ENCODE measurements at places on chromosomes 2 and 18.

DNA sequence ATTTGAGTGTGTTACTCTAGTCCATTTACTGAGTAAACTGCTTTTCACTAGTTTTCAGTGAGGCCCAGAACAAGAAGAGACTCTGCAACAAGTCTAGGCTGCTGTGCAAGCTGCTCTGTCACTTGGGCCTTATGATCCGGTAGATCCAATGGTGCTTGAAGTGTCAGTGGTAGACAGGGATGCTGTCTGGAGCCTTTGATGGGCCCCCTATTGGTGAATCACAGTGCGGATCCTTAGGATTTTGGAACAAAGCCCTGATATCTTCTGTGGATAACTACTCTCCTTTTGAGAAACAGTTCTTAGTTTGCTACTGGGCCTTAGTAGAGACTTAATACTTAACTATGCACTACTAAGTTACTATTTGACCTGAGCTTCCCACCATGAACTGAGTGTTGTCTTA lies 150.2 kb downstream of the TMEFF2 start:
- no peak for DNase-seq

DNA sequence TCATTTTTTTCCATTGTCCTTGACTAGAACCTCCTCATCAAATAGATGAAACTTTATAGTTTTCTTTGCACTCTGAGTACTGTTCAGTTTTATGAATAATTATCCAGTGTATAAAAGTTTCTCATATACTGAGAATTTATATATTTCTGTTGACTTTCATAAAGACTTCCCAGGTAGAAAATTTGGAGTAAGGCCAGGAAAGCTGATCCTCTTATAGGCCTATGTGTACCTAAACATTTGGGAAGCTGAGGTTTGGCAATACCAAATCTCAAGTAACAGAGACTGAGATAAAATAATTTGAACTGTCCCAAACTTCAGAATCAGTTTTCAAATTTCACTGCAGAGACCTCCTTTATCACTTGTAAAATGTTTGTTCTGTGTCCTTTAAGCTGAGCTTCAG lies 43.4 kb downstream of the CCDC102B start:
- no peak for DNase-seq

DNA sequence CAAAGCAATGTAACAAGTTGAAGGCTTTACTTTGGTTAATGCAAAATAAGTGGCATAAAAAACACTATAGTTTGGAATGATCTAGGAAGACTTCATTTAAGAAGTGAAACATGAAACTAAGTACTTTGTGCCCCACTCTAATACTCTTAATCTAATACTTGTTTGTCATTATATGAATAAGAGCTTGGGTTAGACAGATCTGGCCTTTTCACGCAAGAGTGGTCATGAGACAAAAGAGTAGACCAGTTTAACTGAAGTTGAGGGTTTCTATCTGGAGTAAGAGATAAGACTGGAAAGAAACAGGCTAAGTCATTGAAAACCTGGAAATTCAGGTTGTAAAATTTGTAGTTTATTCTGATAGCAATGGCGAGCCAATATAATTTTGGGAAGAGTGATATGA lies 2.8 kb downstream of the SLC30A6 start:
- no peak for DNase-seq

- peak; percentile 81 for DNase-seq
These were observed 3.2 kb downstream of the TEKT4 start for GRCh38 chr2:94874277-94874997.

DNA sequence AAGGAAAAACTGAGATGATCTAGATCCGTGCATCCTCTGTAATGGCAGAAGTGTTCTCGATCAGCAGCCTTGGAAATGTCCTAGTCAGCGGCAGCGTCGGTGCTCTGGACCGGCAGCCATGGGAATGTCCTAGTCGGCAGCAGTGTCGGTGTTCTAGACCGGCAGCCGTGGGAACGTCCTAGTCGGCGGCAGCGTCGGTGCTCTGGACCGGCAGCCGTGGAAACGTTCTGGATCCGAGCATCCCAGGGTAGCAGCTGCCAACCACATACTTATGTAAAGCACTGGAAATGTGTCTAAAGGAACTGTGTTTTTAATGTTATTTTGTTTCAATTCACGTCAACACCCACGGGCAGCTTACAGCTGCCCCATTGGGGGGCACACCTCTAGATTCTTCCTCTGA lies 58.7 kb downstream of the GBX2 start:
- no peak for DNase-seq

GRCh38 chr2:213279971-213280370 lies 4.3 kb upstream of the SPAG16 start:
- no peak for DNase-seq

DNA sequence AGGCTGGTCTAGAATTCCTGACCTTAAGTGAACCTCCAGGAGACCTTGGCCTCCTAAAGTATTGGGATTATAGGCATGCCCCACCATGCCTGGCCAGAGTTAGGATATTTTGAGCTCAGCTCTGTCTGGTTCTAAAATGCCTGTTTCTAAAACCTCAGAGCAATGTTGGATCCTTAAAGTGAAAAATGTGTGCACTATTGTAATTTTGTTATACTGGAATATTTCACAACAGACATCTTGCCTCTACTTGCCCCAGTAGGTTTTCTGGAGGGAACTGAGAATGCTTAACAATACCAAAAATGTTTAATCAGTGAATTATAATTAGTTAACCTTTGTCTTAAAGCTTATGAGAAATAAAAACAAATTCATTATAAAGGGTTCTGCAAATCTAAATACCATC lies 144.6 kb upstream of the CCDC195 start:
- no peak for DNase-seq

- no peak for DNase-seq
These were observed 23.8 kb upstream of the YWHAQ start for GRCh38 chr2:9654452-9655100.

DNA sequence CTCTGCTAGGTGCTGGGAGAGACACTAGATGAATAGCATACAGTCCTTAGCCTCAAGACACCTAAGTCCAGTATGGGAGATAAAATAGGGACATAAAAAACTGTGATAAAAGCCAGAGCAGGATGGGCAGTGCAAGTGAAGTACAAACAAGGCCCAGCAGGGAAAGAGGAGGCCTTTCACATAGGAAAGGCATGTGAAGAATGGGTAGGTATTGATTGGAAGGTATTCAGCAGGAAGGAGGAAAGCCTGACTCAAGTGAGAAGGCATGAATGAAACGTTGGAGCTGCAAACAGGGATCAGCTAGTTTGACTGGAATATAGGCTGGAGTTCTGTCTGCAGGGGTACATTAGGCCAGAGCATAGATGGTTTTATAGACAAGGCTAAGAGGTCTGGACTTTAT lies 11.0 kb upstream of the CXCR4 start:
- DNase-seq: no peak

- no peak for DNase-seq
These were observed at the start of gene LIMS2 for GRCh38 chr2:127675331-127676261. Gene LIMS2, minus strand, starts transcription at chr2:127675530. Its CDS starts 506 bp downstream, at chr2:127675024.

DNA sequence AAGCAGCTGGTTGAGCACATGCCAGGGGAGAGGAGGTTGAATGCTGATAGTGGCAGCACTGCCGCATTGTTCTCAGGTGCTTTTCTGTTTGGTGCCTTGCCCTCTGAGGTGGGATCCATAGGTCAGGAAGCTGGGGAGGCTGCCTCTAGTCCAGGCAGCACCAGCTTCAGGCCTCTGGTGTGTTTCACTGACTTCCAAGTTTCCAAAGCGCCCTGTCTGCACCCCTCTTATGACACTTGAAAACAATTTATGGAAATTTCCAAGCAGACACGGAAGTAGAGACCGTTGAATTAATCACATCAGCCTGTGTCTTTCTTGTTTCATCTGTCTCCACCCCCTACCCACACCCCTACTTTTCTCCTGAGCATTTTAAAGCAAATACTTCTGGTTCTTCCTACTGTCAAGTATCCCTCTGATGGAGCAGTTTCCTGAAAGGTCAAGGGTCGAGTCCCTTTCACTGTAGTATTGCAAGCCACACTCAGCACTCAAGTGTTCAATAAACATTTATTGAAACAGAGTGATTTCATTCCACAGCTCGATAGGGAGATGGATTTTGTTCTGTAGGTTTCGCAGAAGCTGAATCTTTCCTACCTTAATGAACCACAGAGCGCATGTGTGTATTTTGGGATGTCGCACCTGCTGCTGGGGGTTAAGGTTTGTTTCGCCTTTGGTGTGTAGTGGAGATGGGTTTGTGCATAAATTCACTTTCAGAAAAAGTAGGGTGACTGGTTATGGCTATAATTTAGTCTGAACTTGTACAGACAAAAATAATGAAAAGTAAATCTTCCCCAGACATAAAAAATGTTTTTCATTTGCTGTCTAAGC lies 21.4 kb downstream of the DGKD start:
- no peak for DNase-seq

DNA sequence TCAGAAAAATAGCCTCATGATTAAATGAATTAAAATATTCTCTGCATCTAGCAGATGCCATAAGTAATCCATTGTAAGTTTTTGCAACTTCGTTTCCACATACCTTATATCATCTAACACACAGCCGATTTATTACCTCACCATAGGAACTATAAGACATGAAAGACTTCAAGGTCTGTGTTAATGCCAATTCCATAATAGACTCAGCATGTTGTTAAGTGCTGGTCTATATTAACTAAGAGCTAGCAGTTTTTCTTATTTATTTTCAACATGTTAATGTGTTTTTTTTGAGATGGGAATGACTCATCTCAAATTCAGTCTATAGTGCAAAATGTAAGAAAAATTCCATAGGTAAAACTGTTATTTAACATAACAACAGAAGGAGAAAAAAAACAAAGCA lies 243.9 kb upstream of the GULP1 start:
- no peak for DNase-seq

GRCh38 chr2:203586696-203587095 lies 51.6 kb upstream of the RAPH1 start:
- DNase-seq: no peak

DNA sequence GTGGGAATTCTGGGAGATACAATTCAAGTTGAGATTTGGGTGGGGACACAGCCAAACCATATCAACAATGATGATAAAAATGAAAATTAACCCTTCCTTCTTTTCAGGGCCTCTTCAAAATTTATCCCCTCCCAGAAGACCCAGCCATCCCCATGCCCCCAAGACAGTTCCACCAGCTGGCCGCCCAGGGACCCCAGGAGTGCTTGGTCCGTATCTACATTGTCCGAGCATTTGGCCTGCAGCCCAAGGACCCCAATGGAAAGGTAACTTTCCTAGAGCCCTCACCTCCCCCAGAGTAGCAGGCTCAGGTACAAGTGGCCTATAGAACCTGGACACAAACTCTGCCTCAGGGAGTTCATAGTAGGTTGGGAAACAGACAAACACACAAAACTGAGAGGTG lies 205.4 kb downstream of the DYSF start:
- no peak for DNase-seq

- DNase-seq: peak; percentile 30
These were observed 93.6 kb downstream of the ZFP36L2 start for GRCh38 chr2:43132683-43133301.

GRCh38 chr2:51516667-51517066 lies 484.7 kb upstream of the NRXN1 start:
- DNase-seq: no peak

GRCh38 chr2:203891474-203891873 lies 23.9 kb downstream of the CTLA4 start:
- peak; percentile 78 for DNase-seq

DNA sequence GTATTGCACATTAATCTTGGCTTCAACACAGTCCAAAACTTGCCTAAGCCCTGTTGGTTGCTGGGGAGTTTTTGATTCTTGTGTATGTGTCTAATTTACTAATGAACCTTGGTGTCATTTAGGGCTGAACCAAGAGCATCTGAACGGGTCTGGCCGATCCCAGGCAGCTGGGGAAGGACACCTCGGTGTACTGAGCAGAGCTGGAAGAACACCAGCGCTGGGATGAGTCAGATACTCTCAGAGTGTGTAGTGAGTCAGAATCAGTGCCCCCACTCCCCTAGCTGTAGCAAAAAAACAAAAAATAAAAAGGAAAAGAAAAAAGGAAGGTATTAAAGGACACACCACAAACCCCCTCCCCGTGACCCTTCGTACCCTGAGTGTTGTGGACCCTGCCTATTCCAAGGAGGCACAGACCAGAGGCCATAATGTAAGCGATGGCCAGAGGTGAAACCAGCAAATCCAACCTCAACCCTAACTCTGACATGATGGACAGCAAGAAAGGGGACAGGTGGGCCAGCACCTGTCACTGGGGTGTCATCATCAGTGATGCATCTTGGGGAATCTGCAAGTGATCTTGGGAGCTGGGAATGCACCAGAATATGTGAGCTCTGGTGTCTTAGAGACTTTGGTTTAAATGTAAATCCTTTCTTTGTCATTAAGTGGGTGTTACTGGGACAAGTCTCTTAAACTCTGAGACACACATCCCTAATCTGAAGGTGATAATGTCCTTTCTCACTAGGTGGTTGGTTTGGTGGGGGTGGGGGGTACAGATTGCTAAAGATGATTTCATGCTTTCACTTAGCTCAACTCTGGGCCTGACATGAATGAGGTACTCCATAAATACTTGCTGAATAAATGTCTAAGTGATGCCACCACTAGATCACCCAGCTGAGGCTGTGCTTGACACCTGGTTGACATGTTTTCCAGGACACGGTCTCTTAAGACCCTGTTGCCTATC lies 34.2 kb upstream of the NCOA1 start:
- peak; percentile 35 for DNase-seq

GRCh38 chr2:197706839-197707207 lies 1.7 kb downstream of the MARS2 start:
- no peak for DNase-seq

GRCh38 chr2:191173206-191173605 lies 22.4 kb upstream of the STAT4 start:
- DNase-seq: no peak

DNA sequence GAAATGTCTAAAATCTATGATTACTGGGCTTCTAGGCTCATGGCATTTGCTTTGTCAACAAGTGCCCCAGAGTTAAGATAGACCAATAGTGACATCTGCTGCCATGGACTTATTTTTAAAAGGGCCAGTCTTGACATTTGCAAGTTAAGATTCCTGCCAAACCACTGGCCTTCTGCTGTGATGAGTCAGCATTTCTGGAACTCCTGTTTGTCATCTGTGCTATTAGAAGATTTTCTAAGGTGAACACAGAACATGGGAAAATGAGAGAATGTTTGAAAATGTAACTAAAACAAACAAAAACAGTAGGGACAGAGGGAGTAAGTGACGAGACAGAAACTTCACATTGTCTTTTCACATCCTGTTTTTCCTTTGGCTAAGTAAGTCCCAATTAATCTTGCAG lies 93.7 kb upstream of the WDR75 start:
- no peak for DNase-seq

GRCh38 chr2:16640867-16641266 lies 24.8 kb downstream of the CYRIA start:
- DNase-seq: no peak
